ENCODE measurements at places on chromosomes 7 and 10. TPM values are rescaled to one million over a fixed set of nuclear protein-coding genes. Genes with fewer than 3 reads are reported as not detected.

GRCh38 chr7:23266918-23267317, 20.3 kb downstream of the GPNMB start:
- H3K27ac ChIP-seq: no peak overlapping the region
- no peak overlapping the region for H3K4me3 ChIP-seq
- no peak for DNase-seq

DNA sequence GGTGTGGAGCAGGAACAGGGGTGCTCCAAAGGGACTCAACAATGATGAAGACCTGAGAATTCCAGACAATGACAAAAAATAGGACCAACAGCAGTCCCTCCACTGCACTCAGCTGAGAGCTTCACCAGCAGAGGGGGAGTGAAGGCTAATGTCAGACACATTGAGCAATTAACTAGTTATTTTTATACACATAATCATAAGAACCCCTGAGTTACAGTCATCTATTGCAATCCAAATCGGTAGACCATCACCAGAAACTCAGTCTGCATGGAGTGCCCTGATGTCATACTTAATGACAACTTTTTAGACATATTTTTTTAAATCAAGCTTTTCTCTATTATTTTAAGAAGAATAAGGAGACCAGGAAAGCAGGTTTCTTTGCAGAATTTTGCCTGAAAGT, 30.6 kb upstream of the IKZF1 start:
- DNase-seq: no peak
- no peaks in the 10 kb centered on the region for H3K4me1 ChIP-seq
- no peaks in the 10 kb centered on the region for H3K36me3 ChIP-seq
- H3K27me3 ChIP-seq: no peaks in the 10 kb centered on the region

DNA sequence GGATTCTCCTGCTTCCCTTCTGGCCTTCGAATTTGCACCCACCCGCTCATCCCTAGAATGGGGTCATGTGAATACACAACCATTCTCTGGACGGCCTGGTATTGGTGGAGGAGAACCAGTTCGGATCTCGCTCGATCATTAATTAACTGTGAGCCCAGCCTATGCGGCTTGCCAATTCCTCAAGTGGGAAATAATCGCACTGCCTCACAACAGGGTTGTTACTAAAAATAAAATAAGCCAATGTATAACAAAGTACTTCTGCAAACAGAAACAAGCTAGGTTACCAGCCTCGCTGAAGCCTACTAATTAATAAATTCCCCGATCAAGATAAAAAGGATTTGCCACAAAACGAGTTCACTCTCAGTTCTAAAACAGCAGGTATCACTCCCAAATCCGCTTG, 16.2 kb downstream of the CTBP2 start:
- peaks cover 18% of the 10 kb centered on the region for H3K36me3 ChIP-seq
- no peak overlapping the region for H3K4me3 ChIP-seq
- DNase-seq: no peak

- H3K27ac ChIP-seq: no peak overlapping the region
- no peaks in the 10 kb centered on the region for H3K4me1 ChIP-seq
- no peaks in the 10 kb centered on the region for H3K36me3 ChIP-seq
- H3K4me3 ChIP-seq: no peak overlapping the region
- DNase-seq: no peak
Observed at GRCh38 chr7:36509962-36510361, 120.3 kb downstream of the ANLN start.

Gene OPN1SW
- not detected for total RNA-seq

Gene GIMAP6
- total RNA-seq: 18.7 TPM

Gene ASAH2
- 1.6 TPM for total RNA-seq

Data from muscle of leg (tissue), 16 donors.